ENCODE measurements at places on chromosomes 6 and 20.
A peak's percentile ranks its signal among the peaks of the same experiment; 100 is the strongest.

GRCh38 chr6:128389820-128390534, 130.4 kb downstream of the PTPRK start:
- DNase-seq: no peak

DNA sequence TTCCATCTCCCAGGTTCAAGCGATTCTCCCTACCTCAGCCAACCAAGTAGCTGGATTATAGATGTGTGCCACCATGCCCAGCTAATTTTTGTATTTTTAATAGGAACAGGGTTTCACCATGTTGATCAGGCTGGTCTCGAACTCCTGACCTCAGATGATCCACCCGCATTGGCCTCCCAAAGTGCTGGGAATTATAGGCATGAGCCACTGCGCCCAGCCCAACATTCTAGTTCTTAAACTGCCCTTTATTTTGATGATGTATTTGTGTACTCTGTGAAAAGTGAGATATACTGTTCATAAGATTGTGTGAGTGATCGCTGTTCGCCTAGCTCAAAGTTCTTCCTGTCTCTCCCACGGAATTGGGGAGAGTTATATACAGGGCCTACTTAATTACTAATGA, 93.1 kb downstream of the HFE start:
- no peak for DNase-seq

GRCh38 chr20:10671221-10671918, 2.4 kb downstream of the JAG1 start:
- DNase-seq: peak; percentile 71

GRCh38 chr6:54058236-54058635, 53.0 kb upstream of the MLIP start:
- no peak for DNase-seq

GRCh38 chr6:37273690-37274089, 15.7 kb upstream of the TMEM217 start:
- DNase-seq: no peak

DNA sequence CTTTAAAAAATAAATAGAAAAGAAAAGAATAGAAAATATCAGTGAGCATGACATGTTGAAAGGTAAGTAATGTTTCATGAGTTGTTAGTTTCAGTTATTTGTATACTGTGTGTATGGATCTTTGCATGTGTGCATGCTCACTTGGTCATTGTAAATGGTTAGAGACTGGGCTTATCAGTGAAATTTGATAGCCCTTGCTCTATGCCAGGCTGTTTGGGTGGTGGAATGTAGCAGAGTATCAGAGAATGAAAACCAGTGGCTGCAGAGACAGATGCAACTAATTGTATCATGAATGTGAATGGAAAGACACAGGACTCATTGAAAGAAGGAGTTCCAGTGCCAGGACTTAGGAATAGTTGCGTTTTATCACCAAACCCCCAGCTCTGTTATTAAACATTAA, 4.2 kb downstream of the GSTA2 start:
- DNase-seq: no peak

DNA sequence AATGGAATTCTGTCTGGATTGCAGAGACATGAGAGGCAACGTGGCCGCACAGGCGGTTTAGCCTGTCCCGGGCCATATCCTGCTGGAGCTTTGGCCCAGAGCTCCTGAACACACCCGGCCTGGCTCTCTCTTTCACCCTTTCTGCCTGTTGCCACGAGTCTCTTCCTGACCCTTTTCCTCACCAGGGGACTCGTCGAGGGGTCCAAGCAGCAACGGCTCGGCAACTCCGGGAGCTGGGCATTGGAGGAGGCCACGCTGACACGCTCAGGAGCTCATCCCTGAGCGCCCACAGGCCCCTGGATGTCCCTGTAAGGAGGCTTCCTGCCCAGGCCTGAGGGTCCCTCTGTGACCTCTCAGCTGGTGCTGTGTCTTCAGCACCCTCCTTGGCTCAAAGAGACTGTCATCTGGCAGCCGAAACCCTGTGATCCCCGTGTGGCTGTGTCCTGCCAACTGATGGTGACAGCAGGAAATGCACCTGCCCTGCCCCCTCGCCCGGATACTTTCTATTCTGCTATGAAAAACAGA, 103.8 kb downstream of the RNASET2 start:
- DNase-seq: no peak

DNA sequence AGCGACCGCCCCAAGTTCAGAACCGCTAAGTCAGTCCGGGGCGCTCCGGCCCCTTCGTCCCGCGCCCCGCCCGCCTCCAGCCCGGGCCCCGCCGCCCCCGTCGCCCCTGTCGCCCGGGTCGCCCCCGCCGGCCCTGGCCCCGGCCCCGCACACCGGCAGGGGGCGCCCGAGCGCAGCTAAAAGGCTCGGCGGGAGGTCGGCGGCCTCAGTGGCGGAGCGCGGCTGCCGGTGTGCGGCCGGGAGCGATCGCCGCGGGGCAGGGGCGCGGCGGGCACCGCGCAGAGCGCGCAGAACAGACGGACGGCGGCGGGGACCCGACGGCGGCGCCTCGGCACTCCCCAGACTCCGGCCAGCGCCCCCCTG, at the start of gene FNDC1:
FNDC1 (plus strand) TSS at position 208 of the 363 bp plus-strand sequence. CDS start 197 bp downstream, outside the sequence.
- no peak for DNase-seq

GRCh38 chr6:83884523-83884922, 25.0 kb downstream of the CYB5R4 start:
- peak; percentile 18 for DNase-seq

- no peak for DNase-seq
These were observed 193.4 kb upstream of the PRDM1 start for GRCh38 chr6:105892577-105893262.

DNA sequence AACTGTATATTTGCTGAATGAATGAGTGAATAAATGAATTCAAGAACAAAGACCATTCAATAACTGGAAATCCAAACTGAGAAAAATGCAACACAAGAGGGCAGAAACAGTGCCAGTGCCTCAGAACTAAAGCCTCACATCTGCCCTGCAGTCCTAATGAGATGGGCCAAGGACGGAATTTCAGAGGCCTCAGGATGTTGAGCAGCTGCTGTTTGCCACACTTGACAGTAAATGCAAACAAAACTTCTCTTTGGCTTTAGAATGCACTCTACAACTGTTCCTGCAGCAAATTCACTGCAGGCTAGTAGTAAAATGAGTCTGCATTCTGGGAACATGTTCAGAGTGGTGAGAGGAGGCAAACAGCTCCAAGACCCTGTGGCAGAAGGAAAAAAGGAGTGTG, 177.6 kb upstream of the LRFN2 start:
- no peak for DNase-seq

DNA sequence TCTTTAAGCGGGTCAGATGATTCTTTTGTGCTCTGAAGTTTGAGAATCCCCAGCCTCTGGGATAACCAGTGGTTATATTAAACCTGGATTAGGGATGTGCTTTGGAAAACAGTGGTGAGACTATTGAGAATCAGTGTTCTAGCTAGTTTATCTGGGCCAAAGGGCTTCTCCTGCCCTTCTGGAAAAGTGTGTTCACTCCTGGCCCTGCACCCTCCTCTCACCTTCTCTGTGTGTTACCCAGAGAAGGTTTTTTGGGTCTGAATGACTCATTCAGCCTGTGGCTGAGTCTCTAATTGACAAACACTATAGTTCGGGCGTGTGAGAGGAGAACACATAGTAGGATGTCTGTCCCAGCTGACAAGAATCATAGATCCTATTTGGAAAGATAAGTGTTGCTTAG, 66.7 kb downstream of the LRRC1 start:
- DNase-seq: no peak

- no peak for DNase-seq
These were observed 5.3 kb upstream of the CCM2L start for GRCh38 chr20:32004963-32005362.

DNA sequence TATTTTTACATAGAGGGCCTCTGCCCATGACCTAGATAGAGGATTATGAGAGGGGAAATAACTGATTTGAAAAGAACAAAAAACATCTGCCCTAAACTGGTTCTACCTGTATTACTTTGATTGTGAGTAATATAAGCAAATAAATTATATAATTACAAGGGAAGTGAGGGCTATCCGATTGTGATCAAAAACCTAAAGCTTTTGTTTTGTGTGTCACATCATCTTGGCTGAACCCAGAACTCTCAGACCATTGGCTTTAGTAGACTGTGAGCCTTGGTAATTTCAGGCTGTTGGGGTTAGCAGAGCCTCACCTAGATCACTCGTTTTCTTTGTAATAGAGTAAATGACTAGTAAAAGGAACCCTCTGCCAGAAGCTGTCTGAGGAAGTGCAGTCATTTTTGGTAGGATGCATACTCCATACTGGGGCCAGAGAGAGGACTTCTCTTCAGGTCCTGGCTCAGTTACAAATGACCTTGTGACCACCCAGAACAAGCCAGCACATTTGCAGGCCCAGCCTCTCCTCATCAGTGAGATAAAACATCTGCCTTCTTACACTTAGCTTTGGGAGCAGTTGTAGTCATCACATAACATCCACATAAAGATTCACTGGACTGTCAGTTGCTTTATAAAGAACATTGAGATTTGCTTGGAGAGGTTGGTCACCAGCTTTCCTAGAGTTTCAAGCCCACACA, 13.5 kb downstream of the STK35 start:
- no peak for DNase-seq

DNA sequence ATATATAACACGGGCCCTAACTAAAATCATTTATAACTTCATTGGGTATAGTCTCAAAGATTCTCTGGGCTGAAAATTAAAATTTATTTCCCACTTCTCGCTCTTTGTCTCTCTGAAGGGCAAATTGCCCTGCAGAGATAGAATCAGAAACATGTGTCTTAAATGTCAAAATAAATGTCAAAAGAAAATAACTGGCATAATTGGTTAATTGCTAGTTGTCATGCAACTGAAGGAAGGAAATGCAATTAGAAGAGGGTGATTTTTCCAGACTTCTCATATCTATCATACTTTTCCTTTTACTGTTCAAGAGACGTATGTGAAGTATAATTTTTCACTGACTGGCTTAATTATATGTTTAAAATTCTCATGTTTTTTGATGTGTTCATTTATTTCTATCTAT, 80.3 kb upstream of the HMGCLL1 start:
- DNase-seq: no peak

DNA sequence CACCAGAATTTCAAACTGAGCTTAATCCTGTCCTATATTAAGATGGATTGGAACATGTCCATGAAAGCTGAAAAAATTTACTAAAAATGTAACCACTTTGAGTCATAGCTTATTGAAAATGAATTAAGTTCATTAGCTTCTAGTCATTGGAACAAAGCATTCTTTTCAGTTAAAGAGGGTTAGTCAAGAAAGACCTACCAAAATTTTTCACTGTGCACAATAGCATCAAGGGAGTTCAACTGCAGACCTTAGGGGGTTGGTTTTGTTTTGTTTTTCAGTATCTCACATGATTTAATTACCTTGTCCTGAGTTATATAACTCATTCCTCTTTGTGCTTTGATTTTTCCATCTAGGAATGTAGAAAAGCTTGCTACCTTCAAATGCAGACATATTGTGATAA, 2.8 kb downstream of the SLC2A12 start:
- no peak for DNase-seq

- no peak for DNase-seq
These were observed 286.0 kb downstream of the ADGB start for GRCh38 chr6:146884728-146885127.

GRCh38 chr6:157873735-157874344, 50.8 kb downstream of the SNX9 start:
- no peak for DNase-seq

- DNase-seq: no peak
These were observed 62.8 kb downstream of the PLG start for GRCh38 chr6:160764847-160765246.

- DNase-seq: peak; percentile 51
These were observed 14.6 kb downstream of the TJAP1 start for GRCh38 chr6:43491750-43492661.

GRCh38 chr6:18203786-18204185, 48.6 kb downstream of the KDM1B start:
- no peak for DNase-seq

GRCh38 chr20:4866429-4866828, 134.9 kb downstream of the SLC23A2 start:
- DNase-seq: no peak

DNA sequence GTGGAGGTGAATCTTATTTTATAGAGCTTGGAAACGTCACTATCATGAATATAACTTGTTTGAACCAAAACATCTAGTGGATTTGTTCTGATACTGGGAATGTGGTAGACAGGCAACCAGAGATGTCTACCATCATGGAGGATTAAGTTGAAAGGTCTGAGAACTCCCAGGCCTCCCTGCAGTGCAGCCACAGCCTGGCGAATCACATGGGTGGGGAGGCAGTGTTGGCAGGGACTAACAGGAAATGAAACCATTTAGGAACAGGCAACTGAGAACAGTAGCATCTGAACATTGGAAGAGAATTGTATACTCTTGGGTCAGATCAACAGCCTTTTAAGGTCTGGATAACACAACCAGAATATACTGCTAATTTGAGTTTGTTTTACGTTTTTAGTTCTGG, 22.3 kb upstream of the CEP162 start:
- DNase-seq: no peak

DNA sequence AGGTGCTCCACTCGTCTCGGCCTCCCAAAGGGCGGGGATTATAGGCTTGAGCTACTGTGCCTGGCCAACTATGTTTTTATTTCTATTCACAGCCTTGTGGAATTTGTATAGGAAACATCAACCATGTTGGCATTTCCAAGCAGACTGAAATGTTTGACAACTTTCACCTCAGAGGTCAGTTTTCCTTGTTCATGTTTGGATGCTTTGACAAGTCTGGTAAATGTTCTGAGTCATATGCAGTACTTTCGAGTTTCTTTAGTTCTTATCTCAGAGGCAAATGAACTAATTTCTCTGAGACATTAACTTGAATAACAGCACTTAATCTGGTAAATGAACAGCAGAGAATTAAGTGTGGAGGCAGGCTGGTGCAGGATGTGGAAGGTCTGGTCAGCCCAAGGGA, 373.4 kb upstream of the SYNCRIP start:
- DNase-seq: no peak

DNA sequence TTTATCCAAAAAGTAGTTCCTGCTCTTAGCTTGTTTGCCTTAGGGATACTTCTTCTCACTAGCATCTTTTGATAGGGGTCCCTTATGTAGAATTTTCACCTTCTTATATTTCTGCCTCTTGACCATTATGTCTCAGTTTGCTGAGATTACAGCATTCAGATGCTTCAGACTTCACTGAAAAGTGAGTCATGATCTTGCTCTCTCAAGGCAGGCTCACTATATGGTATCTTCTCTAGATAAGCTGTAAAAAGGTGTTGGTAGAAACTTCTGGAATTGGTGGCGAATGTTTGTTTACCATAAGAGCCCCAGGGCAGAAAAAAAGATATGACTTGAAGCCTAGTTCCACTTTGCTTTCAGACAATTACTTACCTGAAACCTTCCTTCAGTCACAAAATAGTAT, 19.7 kb downstream of the GTPBP2 start:
- DNase-seq: no peak

DNA sequence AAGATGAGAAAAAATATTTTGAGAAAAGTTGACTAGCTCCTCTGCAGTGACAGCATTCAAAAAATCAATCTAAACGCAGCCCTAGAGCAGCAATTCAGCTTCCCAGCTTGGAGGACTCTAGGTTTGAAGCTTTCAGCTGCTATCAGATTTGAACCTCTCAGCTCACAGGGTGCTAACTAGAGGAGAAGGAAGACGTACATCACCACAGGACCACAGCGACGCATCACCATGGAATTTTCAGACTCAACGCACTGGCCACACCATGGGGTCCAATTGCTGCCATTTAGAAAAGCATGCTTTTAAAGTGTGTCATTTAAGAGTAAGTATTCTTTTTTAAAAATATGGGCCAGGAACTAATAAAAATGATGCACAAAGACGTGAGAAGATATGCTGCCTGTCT, 45.0 kb upstream of the FUCA2 start:
- DNase-seq: peak; percentile 22

Measured in amniotic stem cell (primary cell).